ENCODE measurements at places on chromosomes 1 and 21.
A peak's percentile ranks its signal among the peaks of the same experiment; 100 is the strongest.

- no peak for DNase-seq
Measured at GRCh38 chr1:162297208-162297607, 79.4 kb downstream of the SPATA46 start.

GRCh38 chr21:14251336-14251735 is 35.4 kb downstream of the RBM11 start:
- no peak for DNase-seq

GRCh38 chr1:15355968-15356625 is 53.6 kb upstream of the EFHD2 start:
- DNase-seq, result peak; percentile 83

- DNase-seq, result no peak
Measured at GRCh38 chr1:117573386-117574023, 32.3 kb upstream of the TENT5C start.

GRCh38 chr21:31162827-31163226 is 124.6 kb upstream of the KRTAP19-8 start:
- DNase-seq, result peak; percentile 60

GRCh38 chr21:35510294-35510693 is 461.2 kb upstream of the RUNX1 start:
- DNase-seq, result no peak

DNA sequence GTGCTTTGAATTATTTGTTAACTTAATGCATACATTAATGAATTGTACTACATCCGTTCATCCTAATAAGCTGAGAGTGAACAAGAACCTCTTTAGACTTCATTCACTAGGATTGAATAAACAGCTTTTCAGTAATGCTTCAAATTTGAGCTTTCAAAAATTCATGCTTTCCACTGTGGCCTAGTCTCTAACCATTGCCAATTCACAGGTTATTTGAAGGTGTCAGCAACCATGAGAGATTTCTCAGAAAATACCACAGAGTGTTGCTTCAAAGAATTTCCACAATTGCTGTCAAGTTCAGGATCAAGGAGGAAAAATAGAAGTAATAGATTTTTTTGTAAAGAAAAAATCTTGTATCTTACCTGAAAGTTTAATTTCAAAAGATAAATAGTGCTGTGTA is 72.7 kb downstream of the AK5 start:
- DNase-seq, result no peak

DNA sequence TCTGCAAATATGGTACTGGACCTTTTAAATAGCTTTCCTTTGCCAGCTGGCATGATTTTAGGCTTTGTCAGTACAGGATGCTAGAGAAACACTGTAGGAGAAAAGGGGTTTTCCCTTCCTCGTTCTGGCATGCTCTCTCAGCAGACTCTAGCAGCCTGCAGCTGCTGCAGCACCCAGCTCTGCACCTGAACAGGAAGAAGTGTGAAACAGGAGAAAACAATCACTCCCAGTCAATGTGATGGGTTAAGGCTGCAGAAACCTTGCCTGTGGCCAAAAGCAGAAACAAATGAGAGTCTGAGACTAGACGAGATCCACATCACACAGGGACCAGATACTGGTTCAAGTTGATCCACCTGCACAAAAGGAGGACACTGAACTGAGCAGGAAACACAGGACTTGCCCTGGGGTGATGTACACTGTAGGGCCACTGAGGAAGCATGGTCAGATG is 21.2 kb downstream of the OVGP1 start:
- peak; percentile 7 for DNase-seq

DNA sequence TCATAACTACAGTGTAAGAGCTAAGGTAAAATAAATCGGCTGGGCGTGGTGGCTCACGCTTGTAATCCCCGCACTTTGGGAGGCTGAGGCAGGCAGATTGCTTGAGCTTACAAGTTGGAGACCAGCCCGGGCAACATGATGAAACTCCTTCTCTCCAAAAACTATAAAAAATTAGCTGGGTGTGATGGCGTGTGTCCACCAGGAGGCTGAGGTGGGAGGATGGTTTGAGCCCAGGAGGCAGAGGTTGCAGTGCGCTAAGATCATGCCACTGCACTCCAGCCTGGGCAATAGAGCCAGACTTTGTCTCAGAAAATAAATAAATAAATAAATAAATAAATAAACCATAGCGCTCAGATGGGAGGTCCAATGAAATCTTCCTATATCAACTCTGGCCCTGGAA is 16.7 kb upstream of the FAM110D start:
- DNase-seq, result no peak

DNA sequence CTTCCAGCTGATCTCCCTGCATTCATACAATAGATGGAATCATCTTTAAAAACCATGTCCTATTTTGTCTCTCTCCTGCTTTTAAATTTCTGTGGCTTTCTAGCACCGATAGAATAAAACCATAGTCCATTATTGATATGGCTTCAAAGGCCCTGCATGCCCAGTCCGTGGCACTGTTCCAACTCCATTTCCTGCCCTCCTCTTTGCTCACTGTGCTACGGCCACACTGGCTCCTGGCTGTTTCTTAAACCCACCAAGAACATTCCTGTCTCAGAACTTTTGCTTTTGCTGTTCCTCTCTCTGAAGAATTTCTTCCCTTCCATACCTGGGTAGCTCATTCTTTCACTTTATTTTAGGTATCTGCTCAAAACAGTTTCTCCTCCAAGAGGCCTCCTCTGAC is 7.2 kb downstream of the SLAMF1 start:
- no peak for DNase-seq

DNA sequence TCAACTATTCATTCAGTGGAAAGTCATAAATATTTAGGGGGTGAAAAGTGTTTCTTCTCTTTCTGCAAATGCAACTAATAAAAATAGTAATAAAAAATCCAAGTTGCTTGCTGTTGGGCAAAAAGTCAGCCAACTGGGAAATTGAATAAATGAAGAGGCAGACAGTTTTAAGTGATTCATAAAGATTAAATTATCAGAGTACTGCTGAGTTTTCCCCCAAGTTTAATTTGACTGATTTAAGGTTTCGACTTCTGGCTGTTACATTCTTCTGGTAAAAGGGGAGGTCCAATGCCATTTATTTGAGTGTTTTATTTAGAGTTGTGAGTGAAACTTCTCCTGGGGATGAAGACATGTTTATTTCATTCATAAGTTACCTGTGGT is 125.5 kb downstream of the NTPCR start:
- no peak for DNase-seq

DNA sequence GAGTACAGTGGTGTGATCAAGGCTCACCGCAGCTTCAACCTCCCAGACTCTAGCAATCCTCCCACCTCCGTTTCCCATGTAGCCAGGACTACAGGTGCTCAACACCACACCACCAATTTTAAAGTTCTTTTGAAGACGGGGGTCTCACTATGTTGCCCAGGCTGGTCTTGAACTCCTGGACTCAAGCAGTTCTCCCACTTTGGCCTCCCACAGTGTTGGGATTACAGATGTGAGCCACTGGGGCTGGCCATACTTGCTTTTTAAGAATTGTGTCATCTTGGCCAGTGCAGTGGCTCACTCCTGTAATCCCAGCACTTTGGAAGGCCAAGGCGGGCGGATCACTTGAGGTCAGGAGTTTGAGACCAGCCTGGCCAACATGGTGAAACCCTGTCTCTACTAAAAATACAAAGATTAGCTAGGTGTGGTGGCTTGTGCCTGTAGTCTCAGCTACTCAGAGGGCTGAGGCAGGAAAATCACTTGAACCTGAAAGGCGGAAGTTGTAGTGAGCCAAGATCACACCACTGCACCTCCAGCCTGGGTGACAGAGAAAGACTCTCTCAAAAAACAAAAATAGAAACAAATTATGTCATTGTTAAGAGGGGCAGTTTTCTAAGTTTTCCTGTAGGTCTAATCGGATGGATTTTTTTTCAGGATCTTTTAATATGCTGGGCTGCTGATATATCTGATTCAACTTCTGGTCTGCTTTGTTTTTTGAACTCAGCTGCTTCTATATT is 18.7 kb downstream of the AK4 start:
- DNase-seq, result no peak

- no peak for DNase-seq
Measured at GRCh38 chr1:220813013-220813412, 26.3 kb downstream of the MTARC1 start.

- DNase-seq, result no peak
Measured at GRCh38 chr1:153642161-153642560, 8.3 kb downstream of the CHTOP start.

GRCh38 chr1:20172033-20172590 is 13.8 kb upstream of the UBXN10 start:
- DNase-seq, result no peak

GRCh38 chr21:28133116-28133515 is 859.6 kb downstream of the LTN1 start:
- peak; percentile 26 for DNase-seq

DNA sequence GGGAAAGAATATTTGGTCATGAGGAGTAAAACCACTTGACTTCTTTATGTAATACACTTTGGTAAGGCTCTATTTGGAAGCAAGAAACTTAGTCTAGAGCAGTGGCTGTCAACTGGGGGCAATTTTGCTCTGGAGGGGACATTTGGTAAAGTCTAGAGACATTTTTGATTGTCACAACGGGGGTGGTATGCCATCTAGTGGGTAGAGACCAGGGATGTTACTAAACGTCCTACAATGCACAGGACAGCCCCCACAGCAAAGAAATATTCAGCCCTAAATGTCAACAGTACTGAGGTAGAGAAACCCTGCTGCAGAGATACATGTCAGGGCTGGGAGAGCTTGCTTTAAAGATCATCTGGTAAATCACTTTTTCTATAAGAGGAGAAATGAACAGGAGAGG is 13.5 kb downstream of the FUCA1 start:
- no peak for DNase-seq

- no peak for DNase-seq
Measured at GRCh38 chr1:5927506-5928370, 64.5 kb downstream of the NPHP4 start.

DNA sequence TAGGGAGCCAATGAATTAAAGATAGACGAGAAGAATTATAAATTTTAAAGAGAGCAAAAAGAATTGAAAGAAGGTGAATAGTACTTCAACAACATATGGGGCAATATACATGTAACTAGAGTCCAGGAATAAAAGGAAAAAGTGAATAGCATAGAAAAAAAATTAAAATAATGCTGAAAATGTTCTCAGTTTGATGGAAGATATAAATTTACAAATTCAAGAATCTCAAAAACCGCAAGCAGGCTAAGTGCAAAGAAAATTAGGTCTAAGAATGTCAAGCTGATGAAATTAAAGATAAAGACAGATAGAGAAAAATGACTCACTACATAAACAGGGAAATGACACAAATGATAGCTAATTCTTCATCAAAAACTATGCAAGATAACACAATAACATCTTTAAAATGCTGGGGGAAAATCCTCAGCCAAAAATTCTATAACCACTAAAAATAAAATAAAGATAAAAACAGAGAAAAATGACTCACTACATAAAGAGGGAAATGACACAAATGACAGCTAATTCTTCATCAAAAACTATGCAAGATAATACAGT is 326.3 kb downstream of the TBX15 start:
- peak; percentile 74 for DNase-seq

GRCh38 chr1:11478571-11479374 is at the start of gene DISP3:
Gene DISP3 (plus strand): TSS chr1:11479155. CDS start chr1:11500993, 21,838 bp downstream.
- DNase-seq, result peak; percentile 62

GRCh38 chr1:36224537-36225282 is 467 bp downstream of the THRAP3 start:
- DNase-seq, result peak; percentile 86

DNA sequence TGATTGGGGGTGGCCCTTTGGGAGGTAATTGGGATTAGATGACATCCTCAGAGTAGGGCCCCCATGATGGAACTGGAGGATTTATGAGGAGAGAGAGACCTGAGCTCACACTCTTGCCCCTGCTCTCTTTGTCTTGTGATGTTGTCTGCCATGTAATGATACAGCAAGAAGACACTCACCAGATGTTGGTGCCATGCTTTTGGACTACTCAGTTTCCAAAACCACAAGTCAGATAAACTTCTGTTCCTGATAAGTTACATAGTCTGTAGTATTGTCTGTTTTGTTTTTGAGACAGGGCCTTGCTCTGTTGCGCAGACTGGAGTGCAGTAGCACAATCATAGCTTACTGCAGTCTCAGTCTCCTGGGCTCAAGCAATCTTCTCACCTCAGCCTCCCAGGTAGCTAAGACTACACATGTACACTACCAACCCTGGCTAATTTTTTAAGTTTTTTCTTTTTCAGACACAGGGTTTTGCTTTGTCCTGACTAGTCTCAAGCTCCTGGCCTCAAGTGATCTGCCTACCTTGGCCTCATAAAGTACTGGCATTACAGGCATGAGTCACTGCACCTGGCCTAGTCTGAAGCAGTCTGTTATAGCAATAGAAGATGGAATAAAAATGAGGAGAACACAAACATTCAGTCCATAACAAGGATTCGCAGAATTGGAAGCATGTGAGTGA is 115.0 kb upstream of the GALNT2 start:
- no peak for DNase-seq

GRCh38 chr1:81446000-81446669 is 354.6 kb upstream of the ADGRL2 start:
- DNase-seq, result no peak

DNA sequence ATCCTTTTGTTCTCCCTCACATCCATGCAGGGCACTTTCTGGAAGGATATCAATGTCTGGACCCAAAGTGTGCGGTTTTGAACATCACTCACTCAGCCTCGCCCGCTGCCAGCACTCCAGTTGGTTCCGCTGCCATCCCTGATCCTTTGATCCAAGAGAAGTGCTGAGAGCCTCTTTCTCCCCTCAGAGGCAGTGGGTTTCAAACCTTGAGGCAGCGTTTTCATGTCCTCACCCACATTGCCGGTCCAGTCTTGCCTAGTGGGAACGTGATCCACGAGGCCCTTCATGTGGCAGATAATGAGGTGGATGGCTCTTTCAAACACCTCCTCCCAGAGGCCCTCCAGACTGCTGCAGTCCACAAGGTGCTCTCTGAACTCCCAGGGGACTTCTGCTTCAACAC is 122.2 kb downstream of the ACTL8 start:
- DNase-seq, result no peak

GRCh38 chr1:54888080-54888733 is 1.2 kb upstream of the DHCR24 start:
- no peak for DNase-seq

DNA sequence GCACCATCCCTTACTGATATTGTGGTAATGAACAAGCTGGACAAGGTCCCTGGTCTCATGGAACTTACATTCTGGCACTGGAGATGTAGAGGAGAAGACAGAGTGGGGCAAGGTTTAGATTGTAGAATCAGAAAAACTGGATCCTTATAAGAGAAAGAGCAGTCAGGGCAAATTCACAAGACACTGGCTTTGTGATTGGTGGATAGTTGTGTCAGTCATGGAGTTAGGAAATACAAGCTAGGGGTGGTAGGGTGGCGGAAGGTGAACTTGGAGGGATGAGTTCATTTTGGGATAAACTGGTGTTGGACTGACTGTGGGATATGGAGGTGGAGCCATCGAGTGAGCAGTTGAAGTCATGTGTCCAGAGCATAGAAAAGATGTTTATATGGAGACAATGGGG is 3.7 kb upstream of the TLR5 start:
- no peak for DNase-seq

GRCh38 chr1:41559331-41559730 is 74.8 kb upstream of the EDN2 start:
- DNase-seq, result no peak

Data from fibroblast of upper back skin (primary cell).